Activated T-helper 2 cell treated with anti-CD3 and anti-CD28 coated beads, Interferon-gamma antibody, Interleukin-2, Interleukin-4, amounts not matched to agents 10 μg/mL and 5 μg/mL and 100 μg/mL, durations not matched to agents 14 hours and 24 hours and 36 hours (primary cell): ENCODE measurements at places on chromosomes 6 and 20. TPM values are rescaled to one million over a fixed set of nuclear protein-coding genes. Genes with fewer than 3 reads are reported as not detected.
A peak's percentile ranks its signal among the peaks of the same experiment; 100 is the strongest.

PBOV1 gene
- not detected in 2 replicates for total RNA-seq

DNA sequence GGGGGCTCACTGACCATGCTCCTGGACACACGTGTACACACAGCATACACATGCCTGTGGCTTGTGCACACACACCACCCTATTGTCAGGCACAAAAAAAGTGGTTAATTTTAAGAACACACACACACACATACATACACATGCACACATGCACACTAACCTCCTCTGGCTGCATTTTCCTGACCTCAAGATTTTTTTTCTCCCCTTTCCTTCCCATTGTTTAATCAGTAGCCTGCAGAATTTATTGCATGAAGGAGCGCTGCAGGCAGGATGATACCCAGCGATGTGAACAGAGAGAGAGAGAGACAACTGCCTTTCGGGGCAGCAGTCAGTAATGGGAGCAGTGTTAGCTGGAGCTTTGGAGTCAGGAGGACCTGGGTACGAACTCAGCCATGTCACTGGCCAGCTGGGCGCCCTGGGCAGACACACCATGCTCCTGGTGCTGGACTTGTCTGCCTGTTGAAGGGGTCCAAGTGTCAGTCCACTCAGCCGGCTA, 990 bp upstream of the TRAF3IP2 start:
- DNase-seq, result no peak

AGER gene
- total RNA-seq, result 18.5 and 20.9 TPM in 2 replicates

GRCh38 chr6:4677011-4677750, 99.0 kb upstream of the CDYL start:
- DNase-seq, result no peak

- no peak for DNase-seq
Measured at GRCh38 chr6:5783584-5784089, 223.1 kb downstream of the NRN1 start.

DNA sequence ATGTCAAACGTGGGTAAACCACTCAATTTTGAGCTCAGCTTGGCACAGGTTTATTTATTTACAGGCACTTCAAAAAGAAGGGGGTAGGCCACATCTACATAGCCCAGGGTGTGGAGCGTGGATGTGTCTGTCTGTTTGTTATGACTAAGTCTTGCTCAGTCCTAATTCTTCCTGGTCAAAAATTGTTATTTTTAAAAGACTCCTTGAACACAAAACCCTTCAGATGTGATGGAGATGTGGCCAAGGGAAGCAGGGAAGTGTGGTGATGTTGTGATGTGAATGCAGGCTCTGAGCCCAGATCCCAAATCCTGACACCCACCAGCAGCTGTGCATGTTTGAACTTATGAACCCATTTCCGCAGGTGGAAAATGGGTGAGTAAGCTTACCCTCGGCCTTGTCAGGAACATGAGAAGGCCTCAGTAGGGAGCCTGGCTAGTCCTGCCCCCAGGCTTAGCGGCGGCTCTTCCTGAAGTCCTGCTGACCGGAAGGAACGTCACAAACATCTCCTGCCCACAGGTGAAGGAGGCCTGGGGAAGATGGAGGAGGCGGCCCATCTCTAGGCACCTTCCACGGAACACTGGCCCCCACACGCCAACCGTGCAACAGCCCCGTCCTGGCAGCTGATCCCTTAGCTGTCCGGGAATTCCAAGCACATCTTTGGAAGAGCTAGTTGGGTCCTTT, 119.7 kb downstream of the MYLK4 start:
- no peak for DNase-seq

- DNase-seq, result no peak
Measured at GRCh38 chr6:155970472-155970871, 514.8 kb upstream of the NOX3 start.

PTCHD4 gene
- total RNA-seq, result not detected in 2 replicates

SPATS1 gene
- total RNA-seq, result not detected in 2 replicates

PACSIN1 gene
- not detected in 2 replicates for total RNA-seq

ADISSP gene
- total RNA-seq, result 55.8 and 56.3 TPM in 2 replicates

GRCh38 chr6:123716506-123716905, 79.8 kb upstream of the TRDN start:
- DNase-seq, result no peak

DNA sequence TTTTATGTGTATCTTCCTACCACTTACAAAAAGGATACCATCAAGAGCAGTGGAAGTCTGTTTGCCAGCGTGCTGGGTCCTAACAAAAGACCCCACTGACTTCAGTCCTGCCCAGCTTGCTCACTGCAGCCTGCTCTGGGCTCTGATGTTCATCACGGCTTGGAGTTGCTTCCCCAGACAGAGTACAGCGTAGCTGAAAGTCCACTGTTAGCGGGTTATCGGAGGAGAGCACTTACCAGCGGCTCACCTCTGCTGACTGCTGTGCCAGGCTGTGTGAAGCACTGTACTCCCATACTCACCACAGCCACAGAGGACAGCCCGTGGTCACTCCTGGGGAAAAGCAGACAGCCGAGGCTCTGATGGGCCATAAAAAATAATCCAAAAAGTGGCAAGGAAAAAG, 40.2 kb downstream of the CTCFL start:
- DNase-seq, result no peak

- DNase-seq, result no peak
Measured at GRCh38 chr6:33104887-33105286, 29.1 kb downstream of the HLA-DPB1 start.

DNA sequence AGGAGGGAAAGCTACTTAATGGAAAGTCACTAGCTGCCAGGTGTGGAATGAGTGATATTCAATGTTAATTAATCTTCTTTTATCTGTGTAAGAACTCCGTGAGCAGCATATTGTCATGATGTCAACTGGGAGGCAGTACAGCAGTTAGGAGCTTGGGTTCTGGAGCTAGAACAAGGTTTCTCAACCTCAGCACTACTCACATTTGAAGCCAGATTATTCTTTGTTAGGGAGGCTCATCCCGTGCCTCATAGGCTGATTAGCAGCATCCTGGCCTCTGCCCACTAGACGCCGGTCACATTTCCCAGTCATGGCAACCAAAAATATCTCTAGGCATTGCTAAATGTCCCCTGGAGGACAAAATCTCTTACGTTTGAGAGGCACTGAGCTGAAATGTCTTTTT, 41.2 kb downstream of the BCAS1 start:
- no peak for DNase-seq

GRCh38 chr6:140809694-140810101, 1323.0 kb upstream of the GJE1 start:
- DNase-seq, result no peak

DNA sequence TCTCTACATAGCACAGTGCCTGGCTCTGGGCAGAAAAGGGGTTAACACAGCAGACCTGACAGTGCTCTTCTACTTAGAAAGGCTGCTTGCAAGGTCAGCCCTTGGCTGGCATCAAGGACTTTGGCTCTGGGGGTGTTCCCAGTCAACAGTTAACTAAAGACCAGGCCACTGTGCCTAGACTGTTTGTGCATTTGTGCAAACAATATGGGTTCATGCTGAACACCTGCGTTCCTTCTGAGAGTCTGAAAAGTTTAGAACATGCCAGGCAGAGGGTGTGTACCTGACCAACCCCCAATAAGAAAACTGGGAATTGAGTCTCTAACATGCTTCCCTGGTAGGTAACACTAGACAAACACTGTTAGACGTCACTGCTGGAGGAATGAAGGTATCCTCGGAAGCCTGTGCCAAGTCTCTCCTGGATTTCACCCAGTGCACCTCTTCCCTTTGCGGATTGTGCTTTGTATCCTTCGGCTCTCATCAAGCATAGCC, 110.7 kb downstream of the PDE10A start:
- no peak for DNase-seq

IL17F gene
- not detected in 2 replicates for total RNA-seq

DNA sequence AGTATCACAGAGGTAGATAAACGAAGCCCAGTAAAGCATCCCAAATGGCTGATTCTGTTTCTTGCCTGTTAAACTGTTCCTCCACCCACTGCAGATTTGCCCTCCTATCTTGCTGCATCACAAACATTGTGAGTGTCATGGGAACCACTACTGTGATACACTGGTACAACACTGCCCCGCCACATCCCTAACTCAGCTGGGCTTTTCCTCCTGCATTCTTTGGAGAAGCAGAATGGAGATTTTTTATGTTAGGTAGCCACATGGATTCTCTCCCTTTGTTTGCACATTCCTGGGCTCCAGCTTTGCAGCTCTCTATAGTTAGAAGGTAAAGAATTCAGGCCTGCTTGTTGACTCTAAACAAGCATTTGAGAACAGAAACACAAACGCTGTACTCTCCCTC, 234.1 kb downstream of the TMEM242 start:
- DNase-seq, result no peak

GLP1R gene
- total RNA-seq, result 0.05 and 0.14 TPM in 2 replicates

- DNase-seq, result no peak
Measured at GRCh38 chr6:99810942-99811620, 182.9 kb downstream of the MCHR2 start.

DNA sequence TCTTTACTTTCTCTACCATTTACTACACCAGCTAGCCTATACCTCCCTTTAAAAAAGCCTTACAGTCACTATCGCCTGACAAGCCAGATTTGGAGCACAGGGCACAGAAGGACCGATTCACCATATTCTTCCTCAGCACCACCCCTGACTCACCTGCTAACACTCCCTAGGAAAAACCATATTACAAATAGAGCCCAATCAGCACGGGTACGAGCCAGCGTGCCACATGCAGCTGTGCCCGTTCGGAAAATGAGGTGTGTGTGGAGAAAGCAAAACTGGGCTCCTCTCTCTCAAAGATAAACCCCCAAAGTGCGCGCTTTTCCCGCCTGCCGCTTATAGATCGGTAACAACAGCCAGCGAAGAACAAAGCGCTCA, 1.2 kb downstream of the SYNCRIP start:
- no peak for DNase-seq

GRCh38 chr20:53829724-53830521, 236.3 kb upstream of the ZNF217 start:
- DNase-seq, result no peak

GRCh38 chr20:41300383-41300782, 17.1 kb downstream of the ZHX3 start:
- no peak for DNase-seq

QKI gene
- 64.0 and 65.1 TPM in 2 replicates for total RNA-seq

HAO1 gene
- not detected in 2 replicates for total RNA-seq

TXNDC5 gene
- 113 and 117 TPM in 2 replicates for total RNA-seq

RANBP9 gene
- total RNA-seq, result 50.7 and 55.7 TPM in 2 replicates

GRCh38 chr20:51700809-51701285, 67.3 kb downstream of the ATP9A start:
- DNase-seq, result no peak

HLA-DPA1 gene
- 57.1 and 58.9 TPM in 2 replicates for total RNA-seq

DNA sequence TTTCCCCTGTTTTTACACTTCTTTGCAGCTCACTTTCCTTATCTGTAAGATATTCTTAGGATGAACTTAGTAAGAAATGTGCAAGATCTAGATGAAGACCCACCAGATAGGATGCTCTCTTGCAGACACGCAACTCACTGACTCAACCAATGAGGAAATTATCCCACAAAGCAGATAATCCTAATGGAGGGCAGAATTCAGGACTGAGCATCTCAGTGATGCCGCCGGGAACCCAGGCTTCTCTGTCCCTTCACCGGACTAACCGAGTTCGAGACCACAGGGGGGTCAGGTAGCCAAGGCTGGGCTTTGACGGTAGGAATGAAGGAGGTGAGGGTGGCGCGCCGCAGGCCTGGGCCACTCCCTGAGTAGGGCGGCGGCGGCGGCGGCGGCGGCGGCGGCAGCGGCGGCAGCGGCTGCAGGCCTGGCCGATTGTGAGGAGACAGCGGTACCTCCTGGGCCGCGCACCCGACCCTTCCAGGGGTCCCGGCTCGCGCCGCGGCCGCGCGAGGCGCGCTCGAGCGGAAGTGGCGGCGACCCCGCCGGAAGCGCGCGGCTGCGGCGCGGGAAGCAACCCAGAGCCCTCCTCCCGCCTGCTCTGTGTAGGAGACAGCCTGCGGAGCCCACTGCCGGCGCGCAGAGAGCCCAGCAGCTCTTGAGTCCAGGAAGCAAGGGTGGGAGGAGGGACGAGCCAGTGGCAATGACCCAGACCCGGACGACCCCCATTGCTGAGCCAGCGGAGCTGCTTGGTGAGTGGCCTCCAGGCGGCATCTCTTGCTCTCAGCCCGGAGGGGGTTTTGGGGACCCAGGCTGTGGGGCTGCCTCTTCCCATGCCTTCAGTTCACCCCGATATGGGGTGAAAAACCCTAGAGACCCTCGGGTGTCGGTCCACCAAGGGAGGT, at the start of gene KHDC1:
KHDC1 (minus strand) TSS at position 526 of the 899 bp plus-strand sequence. CDS start 20,679 bp downstream, outside the sequence.
- DNase-seq, result peak; percentile 58

- no peak for DNase-seq
Measured at GRCh38 chr6:142444881-142445301, 143.1 kb downstream of the ADGRG6 start.

GRCh38 chr6:46894433-46894832, 27.3 kb downstream of the ADGRF5 start:
- no peak for DNase-seq

DNA sequence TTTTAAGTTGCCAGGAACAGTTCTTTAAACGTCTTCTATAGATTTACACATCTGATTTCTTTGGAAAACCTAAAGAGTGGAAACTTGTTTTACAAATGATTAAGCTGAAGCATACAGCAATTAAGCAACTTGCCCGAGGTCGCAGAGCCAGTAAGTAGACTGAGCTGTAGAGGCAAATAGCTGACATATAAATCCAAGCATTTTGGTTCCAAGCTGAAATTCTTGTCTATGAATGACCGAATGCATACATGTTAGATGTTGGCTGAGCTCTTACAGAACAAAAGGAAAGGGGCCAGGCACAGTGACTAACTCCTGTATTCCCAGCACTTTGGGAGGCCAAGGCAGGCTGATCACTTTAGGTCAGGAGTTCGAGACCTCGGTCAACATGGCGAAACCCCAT, 101.8 kb upstream of the SGK1 start:
- DNase-seq, result no peak

GRCh38 chr6:16137451-16137801, 8.5 kb downstream of the MYLIP start:
- DNase-seq, result no peak

HUS1B gene
- 1.6 and 1.8 TPM in 2 replicates for total RNA-seq

DNA sequence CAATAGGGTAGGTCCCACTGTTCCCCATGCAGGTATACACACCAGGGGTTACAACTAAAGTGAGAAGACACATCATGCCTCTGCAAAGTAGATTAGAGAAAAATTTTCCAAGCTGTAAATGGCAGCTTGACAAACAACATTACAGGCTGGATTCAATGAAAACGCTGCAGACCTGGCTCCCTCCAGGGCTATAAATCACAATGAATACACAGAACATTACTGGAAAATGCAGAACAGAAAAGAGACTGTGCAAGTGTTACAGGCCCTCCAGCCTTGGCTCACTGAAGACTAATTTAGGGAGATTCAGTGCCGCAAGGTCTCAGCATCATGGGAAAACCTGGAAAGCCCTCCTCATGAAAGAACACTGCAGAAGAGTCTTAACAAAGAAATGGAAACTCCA, 207.8 kb downstream of the KHDC1L start:
- no peak for DNase-seq

NKX2-2 gene
- total RNA-seq, result not detected in 2 replicates

- no peak for DNase-seq
Measured at GRCh38 chr6:100774681-100775080, 106.4 kb downstream of the ASCC3 start.

- peak; percentile 13 for DNase-seq
Measured at GRCh38 chr20:16801919-16802651, 53.9 kb downstream of the OTOR start.

DNA sequence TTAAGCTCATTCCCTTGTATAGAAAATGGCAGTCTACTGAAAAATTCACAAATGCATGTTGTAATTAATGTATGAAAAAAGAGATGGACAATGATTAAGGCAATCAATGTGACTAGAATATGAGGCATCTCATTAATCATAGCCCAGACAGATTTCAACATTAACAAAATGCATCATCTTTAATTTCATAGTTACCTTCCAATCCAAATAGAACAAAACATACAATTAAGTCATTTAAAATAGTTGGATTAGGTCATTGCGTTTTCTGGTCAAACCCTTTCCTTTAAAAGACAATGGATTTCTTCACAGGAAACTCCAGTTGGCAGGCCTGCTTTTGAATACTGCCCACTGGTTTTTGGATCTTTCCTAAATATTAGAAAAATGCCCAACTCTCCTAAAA, 203.9 kb downstream of the HAO1 start:
- no peak for DNase-seq
